ENCODE measurements at places on chromosomes 11 and 22. TPM values are rescaled to one million over a fixed set of nuclear protein-coding genes. Genes with fewer than 3 reads are reported as not detected.

- no peak overlapping the region for H3K4me3 ChIP-seq
- H3K27ac ChIP-seq = no peak overlapping the region
- no peaks in the 10 kb centered on the region for H3K27me3 ChIP-seq
- no peaks in the 10 kb centered on the region for H3K36me3 ChIP-seq
These were observed 21.1 kb upstream of the NECTIN1 start for GRCh38 chr11:119750056-119750455.

GRCh38 chr11:1291295-1292017 lies 18.0 kb downstream of the TOLLIP start:
- no peaks in the 10 kb centered on the region for H3K4me1 ChIP-seq
- no peak overlapping the region for H3K4me3 ChIP-seq
- H3K27ac ChIP-seq = no peak overlapping the region
- no peak for DNase-seq

DNA sequence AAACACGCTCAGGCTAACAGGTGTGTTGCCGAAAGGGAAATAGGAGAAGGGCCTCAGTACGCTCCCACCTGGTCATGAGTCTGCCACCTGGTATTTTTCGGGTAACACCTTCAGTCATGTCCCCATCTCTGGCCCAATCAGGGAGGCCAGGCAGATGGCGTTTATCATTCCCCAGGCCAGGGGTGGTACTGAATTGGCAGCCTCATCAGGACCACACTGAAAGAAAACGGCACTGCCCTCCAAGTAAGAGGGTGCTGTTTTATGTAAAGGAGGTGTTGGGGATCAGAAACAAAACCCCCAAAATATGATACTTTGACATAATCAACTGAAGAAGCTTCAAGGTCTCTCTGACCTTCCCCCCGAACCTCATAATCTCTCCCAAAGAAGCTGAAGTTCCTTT lies 58.9 kb downstream of the RCN1 start:
- no peak overlapping the region for H3K4me3 ChIP-seq
- DNase-seq = no peak
- H3K36me3 ChIP-seq = no peaks in the 10 kb centered on the region
- H3K27ac ChIP-seq = no peak overlapping the region

DNA sequence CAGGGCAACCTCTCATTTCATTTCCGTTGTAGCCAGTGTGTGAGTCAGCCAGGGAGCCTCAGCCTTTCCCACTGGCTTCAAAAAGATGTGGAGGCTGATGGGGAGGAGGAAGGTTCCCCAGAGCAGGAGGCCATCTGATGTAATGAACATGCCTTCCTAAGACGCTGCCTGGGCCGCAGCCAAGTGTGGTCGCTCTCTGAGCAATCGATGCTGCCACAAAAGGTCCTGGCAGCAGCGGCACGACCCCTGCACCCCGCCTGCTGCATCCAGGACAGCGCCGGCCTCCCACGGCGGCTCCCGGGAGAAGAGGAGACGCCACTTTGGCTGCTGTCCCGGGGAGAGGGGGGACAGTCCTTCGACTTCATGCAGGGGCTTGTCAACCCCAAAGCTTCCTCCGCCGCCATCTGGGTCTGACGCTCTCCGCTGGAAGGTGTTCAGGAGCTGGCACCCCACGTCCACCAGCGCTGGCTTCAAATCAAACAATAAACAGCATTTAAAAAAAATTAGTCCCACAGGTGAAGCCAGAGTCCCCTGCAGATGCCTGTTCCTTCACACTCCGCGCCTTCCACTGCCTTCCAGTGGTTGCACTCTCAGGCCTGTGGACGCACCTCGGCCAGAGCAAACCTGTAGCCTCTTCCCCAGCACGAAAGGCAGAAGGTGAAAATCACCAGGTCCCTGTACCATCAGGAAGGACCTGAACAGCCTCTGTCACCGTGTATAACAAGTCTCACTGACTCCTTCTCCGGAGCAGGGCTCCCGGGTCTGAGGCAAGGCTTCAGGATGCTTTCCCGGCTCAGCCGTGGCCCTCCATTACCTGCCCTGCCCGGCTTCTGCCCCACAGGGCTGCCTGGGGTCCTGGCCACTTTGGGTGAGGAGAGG lies 930.7 kb downstream of the BRD1 start:
- DNase-seq = no peak
- no peaks in the 10 kb centered on the region for H3K36me3 ChIP-seq
- H3K27ac ChIP-seq = no peak overlapping the region
- no peak overlapping the region for H3K4me3 ChIP-seq
- no peaks in the 10 kb centered on the region for H3K27me3 ChIP-seq
- no peaks in the 10 kb centered on the region for H3K4me1 ChIP-seq

- H3K4me1 ChIP-seq = no peaks in the 10 kb centered on the region
- no peaks in the 10 kb centered on the region for H3K27me3 ChIP-seq
- DNase-seq = no peak
These were observed 22.9 kb upstream of the IGSF22 start for GRCh38 chr11:18748766-18749365.

DNA sequence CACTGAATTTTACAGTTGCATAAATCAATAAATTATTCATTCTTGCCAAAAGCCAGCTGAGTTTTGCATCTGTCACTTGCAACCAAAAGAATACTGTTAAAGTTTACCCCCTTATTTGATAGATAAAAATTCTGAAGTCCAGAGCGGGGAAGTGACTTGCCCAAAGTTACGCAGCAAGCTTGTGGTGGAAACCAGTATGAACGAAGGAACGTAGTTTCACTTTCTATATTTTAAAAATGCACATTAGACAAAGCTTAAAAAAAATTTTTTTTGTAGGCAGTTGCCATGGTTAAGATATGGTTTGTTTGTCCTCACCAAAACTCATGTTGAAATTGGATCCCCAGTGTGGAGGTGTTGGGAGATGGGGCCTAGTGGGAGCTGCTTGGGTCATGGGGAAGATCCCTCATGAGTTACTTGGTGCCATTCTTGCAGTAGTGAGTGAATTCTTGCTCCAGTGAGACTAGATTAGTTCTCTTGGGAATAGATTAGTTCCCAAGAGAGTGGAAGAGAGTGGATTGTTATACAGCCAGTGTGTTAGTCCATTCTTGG lies 46.3 kb upstream of the SEZ6L start:
- H3K27me3 ChIP-seq = no peaks in the 10 kb centered on the region
- no peaks in the 10 kb centered on the region for H3K4me1 ChIP-seq
- H3K4me3 ChIP-seq = no peak overlapping the region
- no peaks in the 10 kb centered on the region for H3K36me3 ChIP-seq
- no peak overlapping the region for H3K27ac ChIP-seq

DNA sequence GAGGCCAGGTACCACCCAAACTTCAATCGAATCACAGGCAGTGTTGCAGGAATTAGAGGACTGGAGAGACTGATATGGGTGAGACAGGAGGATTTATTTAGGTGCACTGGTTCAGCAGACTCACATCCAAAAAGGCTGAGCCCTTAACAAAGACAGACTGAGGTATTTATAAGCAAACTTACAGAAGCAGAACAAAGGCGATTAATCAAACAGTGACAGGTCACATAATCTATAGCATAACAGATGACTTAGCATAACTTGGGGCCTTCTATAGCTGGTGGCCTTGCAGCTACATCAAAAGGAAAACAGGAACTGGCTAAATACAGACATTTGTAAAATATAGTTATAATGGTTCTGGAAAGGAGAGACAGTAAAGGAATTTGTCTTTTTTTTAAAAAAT lies 2.1 kb downstream of the APOBEC3B start:
- no peak overlapping the region for H3K4me3 ChIP-seq
- H3K27me3 ChIP-seq = no peaks in the 10 kb centered on the region
- H3K36me3 ChIP-seq = no peaks in the 10 kb centered on the region
- H3K27ac ChIP-seq = peak overlapping the region; percentile 54
- peaks cover 34% of the 10 kb centered on the region for H3K4me1 ChIP-seq

DNA sequence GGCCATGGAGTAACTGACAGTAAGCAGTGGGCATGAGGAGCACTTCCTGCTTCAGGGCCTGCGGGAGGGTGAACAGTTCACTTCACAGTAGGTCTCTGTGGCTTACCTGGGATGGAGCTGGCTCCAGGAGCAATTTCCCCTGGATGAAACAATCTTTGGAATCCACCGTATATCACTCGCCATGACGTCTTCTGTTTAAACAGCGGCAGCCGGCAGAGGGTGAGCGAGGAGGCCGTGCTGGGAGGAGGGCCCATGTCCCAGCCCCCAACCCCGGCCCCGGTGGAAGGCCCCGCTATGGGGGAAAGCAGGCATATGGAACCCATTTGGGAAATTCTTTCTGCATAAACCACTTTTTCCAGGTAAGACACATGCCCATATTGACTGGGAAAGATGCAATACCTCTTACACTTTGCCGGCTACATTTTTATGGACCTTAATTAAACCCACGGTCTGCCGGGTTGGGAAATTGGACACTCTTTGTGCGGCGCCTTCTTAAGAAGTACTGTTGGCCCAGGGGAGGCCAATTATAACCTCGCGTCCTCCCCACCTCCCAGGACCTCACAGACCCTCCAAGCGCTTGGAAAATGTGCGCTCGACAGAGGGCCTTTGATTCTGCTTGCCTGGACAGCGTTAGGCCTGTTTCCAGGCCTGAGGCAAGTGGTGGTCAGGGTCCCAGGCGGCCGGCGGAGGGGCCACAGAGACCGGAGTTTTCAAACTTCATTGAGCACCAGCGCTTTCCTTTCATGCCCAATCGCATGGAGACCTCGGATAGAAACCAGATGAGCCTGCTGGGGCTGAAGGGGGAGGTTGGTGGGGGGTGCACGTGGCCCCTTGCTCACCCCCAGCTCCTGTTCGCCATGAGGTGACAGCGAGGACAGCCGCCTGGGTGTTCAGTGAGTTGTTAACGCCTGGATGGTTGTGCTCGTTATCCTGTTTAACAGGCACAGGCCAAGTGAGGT lies 40.4 kb downstream of the SMIM38 start:
- no peak overlapping the region for H3K27ac ChIP-seq
- no peak for DNase-seq
- H3K4me1 ChIP-seq = no peaks in the 10 kb centered on the region
- no peak overlapping the region for H3K4me3 ChIP-seq
- H3K36me3 ChIP-seq = no peaks in the 10 kb centered on the region

DNA sequence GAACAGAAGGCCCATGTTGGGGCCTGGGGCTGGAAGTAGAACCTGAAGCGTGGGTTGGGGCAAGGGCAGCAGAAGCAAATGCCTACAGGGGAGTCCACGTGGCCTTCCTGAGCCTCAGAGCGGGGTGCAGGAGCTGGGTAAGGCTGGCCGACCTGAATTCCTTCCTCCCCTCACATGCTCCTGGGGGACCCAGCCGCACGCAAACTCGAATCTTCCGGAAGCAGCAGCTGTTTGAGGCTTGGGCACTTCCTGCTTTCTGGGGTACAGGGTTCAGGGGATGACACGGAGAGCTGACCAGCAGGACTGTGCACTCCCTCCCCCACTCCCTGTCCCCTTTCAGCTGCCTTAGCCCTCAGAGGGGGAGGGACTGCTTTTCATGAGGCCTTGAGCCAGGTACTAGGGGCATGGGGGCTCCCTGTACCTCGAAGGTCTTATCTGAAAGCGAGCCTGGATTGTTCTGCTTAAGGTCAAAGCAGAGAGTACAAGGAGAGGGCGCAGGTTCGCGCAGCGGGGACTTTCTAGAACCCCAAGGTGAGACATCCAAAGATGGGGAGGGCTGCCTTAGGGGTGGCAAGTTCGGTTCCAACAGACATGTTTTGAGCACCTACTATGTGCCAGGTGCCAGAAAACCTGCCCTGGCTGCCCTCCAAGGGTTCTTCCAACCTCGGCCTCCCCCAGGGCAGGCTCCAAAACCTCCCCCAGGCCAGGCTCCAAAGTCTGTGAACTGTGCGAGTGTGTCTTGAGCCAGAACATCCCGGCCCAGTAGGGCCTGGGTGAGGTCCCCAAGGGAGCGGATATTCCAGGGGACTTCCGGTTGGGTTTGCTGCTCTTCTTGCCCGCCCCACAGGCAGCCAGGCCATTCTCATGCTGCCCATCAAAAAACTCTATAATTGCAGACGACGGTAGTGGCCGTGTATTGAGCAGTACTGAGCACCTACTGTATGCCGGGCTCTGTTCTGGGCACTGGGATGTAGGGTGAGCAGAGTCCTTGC lies 1.7 kb downstream of the NCF4 start:
- peaks cover 3% of the 10 kb centered on the region for H3K36me3 ChIP-seq
- peak overlapping the region; percentile 98 for H3K27ac ChIP-seq
- no peaks in the 10 kb centered on the region for H3K27me3 ChIP-seq
- peaks cover 59% of the 10 kb centered on the region for H3K4me1 ChIP-seq
- H3K4me3 ChIP-seq = peak overlapping the region; percentile 60

DNA sequence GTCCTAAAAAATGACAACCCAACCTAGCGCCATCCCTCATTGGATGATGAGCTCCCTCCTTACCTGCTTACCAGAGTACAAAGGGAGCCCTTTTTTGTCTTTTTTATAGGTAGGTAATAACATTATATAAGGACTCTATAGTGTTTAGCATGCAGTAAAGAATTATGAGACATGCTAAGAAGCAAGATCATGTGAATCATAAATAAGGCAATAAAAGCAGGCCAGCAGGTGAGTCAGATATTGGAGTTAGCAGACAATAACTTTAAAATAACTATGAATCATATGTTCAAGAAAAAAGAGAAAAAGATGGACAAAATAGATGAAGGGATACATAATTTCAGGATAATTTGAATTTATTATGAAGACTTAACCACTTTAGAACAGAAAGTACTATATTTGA lies 81.5 kb downstream of the GRK3 start:
- no peaks in the 10 kb centered on the region for H3K36me3 ChIP-seq
- H3K4me3 ChIP-seq = no peak overlapping the region
- no peak overlapping the region for H3K27ac ChIP-seq
- H3K4me1 ChIP-seq = peaks cover 13% of the 10 kb centered on the region
- no peaks in the 10 kb centered on the region for H3K27me3 ChIP-seq

The CLDN5 gene
- total RNA-seq = not detected

The B4GALNT4 gene
- total RNA-seq = 0.29 TPM

The RASSF7 gene
- total RNA-seq = 15.1 TPM
